Gastroesophageal sphincter (tissue), 4 donors: ENCODE measurements at places on chromosomes 2 and 18.

GRCh38 chr2:151937966-151938365, 109.7 kb upstream of the ARL5A start:
- no peak for ATAC-seq

DNA sequence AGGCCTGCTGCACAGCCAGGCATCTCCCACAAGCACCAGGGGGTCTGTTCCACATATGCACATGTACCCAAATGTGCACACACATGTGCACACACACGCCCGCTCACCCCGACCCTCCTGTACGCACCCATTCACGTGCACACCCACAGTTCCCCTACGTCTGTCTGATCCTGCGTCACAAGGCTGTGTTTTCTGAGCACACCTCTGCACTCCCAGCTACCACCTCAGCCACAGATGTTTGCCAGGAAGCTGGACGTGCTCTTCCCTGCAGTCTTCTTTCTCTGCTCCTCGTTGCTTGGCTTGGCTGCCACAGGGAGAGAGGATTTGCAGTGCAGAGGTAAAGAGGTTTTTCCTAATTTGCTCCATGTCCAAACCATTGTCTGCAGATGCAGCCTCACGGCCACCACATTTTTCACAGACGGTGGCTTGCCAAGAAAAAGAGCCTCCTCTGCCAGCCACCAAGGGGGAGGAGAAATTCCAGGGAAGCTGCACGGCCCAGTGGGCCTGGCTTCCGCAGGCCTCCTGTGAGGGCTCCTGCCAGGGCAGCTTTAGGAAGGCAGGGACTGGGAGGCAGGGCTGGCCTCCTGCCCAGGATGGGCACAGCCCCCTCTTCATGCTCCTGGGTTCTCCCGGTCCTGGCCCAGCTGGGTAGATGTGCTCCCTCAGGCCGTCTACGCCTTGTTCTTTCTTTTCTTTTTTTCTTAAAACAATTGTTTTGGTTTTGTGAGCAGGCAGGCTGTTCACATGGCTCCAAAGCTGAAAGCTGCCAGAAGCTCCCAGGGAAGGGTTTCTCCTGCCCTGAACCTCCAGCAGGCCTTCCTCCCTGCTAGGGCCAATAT, 29.3 kb upstream of the HS6ST1 start:
- peak; percentile 95 for ATAC-seq

GRCh38 chr2:121387591-121388325, 102.8 kb upstream of the TFCP2L1 start:
- ATAC-seq, result no peak

- no peak for ATAC-seq
Measured at GRCh38 chr2:5474716-5475115, 217.5 kb upstream of the SOX11 start.

GRCh38 chr18:31407649-31408048, 31.1 kb downstream of the DSG4 start:
- ATAC-seq, result no peak

- no peak for ATAC-seq
Measured at GRCh38 chr2:134170294-134170693, 83.6 kb upstream of the MGAT5 start.

GRCh38 chr2:31075941-31076590, 62.2 kb downstream of the GALNT14 start:
- ATAC-seq, result no peak

DNA sequence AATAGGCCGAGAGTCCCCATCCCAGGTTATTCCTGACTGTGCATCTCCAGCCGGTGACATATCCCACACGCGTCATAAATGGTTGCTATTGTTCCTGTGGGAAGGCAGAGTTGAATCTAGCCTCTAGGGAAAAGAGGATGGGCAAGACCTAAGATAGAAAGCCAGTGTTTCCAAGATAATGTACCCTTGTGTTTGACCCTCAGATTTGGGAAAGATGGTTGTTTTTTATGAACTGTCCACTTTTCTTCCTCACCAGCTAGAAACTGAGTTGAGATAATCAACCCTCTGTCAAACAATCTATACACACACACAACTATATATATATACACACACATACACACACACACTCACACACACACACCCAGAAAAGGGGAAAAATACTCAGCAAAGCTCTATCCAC, 131.0 kb downstream of the PRKCE start:
- ATAC-seq, result no peak

DNA sequence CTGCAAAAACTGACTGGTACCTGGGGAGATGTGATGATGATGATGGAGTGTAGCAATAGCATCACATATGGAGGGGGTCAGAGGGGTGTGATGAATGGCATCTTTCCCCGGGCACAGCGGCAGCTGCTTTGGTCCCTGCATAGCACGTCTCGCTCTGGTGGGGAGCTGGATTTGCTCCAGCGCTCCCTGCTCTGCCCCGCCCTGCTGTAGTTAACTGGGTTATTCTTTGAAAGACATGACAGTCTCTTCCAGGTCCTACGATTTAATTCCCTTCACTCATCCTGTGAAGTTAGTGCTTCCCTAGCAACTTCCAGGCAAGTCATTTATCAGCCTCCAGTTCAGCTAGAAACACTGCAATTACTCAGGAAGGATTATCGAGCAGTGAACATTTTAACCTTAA, 463.1 kb downstream of the TSN start:
- ATAC-seq, result no peak

GRCh38 chr2:180991820-180992219, 11.4 kb downstream of the UBE2E3 start:
- ATAC-seq, result no peak

DNA sequence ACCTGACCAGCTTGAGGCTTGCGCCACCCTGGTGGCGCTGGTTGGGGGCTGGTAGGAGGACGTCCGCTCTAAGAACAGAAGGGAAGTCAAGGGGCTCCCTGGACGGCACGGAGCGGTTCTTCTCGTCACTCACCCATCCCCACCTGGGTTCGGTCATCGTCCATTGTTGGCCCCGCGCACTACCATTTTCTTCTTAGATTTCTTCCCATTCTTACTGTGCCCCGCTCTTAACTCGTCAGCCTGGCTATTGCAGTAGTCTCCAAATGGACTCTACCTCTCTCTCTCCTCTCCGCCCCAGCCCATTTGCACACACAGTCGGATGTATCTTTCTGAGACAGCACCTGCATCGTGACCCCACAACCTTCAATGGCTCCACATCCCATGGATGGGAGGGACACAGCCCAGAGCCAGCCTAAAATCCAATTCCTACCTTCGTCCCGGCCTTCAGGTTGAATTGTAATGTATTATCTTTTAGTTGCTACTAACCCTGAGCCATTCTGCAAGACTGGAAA, 814 bp upstream of the RAB1A start:
- ATAC-seq, result peak; percentile 61

- no peak for ATAC-seq
Measured at GRCh38 chr2:110774701-110775100, 42.3 kb downstream of the ACOXL start.

DNA sequence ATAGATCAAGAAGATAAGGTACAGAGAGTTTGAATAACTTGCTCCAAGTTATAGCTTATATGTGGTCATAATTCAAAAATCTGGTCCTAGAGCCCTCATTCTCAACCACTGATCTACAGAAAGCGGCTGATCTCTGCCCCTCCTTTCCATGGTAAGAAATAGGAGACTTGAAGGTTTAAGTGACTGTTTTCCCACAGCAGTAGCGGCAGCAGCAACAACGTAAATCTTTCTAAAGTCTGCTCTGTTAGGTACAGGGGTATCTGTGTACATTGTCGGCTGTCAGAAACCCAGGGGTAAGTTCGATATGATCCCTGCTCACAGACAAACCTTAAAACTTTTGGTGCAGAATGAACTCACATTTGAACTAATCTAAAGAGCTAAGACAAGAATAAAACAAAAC, 105.4 kb downstream of the EPHA4 start:
- no peak for ATAC-seq

- ATAC-seq, result no peak
Measured at GRCh38 chr2:165601065-165601830, 131.8 kb downstream of the CSRNP3 start.

- ATAC-seq, result no peak
Measured at GRCh38 chr18:3995476-3996102, 459.5 kb downstream of the DLGAP1 start.

- no peak for ATAC-seq
Measured at GRCh38 chr2:236879416-236879963, 206.2 kb upstream of the COPS8 start.

DNA sequence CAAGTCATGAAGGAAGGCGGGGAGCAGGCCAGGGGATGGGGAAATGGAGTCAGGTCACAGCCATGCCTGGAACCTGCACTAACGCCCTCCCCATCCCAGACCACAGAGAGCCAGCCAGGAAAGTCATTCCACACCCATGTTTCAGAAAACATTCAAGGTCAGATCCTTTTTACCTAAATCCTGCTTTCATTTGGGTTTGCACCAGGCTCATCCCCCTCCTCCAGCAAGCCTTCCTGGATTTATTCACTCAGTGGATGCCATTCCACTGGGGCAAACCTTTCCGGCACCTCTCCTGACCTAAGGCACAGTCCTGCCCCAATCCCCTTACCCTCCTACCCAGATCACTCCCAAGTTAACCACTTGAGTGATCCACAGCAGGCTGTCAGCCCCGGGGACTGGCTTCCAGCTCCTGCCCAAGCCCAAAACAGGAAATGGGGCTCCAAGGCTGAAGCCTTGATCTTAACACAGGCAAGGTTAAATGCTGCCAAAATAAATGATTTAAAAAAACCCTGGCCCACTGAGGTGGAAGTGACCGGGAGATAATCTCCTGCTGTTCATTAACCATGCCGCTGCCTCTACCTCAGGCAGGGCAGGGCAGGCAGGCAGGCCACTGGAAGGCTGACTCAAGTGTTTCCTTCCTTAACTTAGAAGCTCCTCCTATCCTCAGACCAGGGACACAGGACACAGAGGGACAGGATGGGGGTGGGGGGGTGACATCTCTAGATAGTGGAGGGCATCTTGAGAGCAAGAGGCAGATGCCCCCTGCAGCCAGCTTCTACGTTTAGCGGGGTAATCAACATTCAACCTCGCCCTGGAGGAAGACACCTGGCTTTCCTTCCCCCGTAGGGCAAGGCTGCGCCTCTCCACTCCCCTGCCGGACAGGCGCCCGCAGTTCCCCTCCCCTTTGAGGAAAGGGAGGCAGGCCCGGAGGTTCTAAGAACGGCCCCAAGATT, 1.4 kb downstream of the RAB11FIP5 start:
- no peak for ATAC-seq

GRCh38 chr2:233793465-233794127, 15.5 kb downstream of the MROH2A start:
- ATAC-seq, result no peak

GRCh38 chr2:36753706-36754221, 57.3 kb downstream of the VIT start:
- ATAC-seq, result no peak

- ATAC-seq, result no peak
Measured at GRCh38 chr2:53572696-53573095, 194.9 kb upstream of the CHAC2 start.

DNA sequence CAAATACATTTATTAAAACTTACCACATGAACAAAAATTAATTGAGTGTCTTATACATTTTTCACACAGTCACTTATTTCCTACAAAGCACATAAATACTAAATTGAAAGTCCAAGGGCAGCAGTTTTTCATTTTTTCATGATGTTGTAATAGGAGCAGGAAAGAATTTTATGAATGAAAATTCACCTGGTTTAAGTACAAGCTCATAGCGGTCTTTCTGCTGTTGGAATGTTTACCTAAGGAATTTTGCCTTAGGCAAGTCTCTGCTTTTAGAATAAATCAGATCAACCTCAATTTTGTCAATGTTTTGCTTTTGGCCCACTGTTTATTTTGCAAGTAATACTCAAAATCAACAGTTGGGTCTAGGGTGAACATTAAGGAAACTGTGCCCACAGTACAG, 40.0 kb downstream of the ETAA1 start:
- no peak for ATAC-seq

GRCh38 chr2:129757366-129757914, 222.0 kb upstream of the RAB6C start:
- ATAC-seq, result peak; percentile 3

- ATAC-seq, result no peak
Measured at GRCh38 chr2:112783187-112783714, 1.0 kb downstream of the IL1A start.

GRCh38 chr2:180146541-180146940, 139.4 kb upstream of the CWC22 start:
- no peak for ATAC-seq

DNA sequence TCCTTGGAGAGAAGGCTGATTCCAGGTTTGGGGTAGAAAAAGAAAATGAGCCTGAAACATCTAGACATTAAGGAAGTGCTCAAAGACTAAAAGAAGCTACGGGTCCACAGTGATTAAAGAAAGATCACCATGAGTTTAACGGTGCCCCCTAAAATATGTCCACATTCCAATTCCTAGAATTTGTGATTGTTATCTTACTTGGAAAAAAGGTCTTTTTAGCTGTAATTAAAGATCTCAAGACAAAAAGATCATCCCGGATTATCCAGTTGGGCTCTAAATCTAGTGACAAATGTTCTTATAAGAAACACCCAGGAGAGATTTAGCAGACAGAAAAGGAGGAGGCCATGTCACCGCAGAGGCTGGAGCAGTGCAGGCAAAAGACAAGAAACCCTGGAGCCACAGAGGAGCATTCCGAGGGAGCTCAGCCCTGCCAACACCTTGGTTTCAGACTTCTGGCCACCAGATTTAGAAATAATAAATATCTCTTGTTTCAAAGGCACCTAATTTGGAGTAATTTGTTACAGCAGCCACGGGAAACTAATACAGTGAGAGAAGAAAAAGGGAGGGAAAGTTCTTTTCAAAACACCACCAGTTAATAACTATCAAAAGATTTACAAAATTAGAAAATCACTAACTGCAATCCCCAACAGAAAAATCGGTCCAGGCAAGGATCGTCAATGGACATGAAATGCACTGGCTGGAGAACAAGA, 8.5 kb downstream of the UXS1 start:
- ATAC-seq, result no peak

GRCh38 chr2:174330945-174331594, 3.7 kb upstream of the SP9 start:
- ATAC-seq, result no peak

DNA sequence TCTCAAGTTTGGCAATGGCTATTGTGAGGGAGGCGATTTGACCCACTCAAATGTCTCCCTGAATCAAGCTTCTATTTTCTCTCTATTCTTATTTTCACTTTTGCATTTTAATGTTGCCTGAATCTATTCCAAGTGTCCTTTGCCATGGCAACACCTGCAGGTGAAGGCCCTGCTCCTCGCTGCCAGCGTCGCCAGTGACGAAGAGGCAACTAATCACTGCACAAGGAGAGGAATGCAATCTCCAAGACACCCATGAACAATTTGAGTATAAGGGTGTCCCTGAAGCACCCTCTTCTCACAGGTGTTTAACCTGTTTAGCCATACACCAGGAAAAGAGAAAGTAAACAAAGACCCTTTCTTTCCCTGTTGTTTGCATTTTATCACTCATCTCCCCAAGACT, 165.6 kb upstream of the VRK2 start:
- ATAC-seq, result no peak
